Smooth muscle cell of the coronary artery (primary cell): ENCODE measurements at places on chromosomes 7 and 10. TPM values are rescaled to one million over a fixed set of nuclear protein-coding genes. Genes with fewer than 3 reads are reported as not detected.

PTPN20 gene
- total RNA-seq, result 0.47 and 2.8 TPM in 2 replicates

CAMK2B gene
- total RNA-seq, result 0.23 and 0.59 TPM in 2 replicates

MYO3A gene
- not detected in 2 replicates for total RNA-seq

ADIRF gene
- 44.9 and 184 TPM in 2 replicates for total RNA-seq

AKR1B15 gene
- total RNA-seq, result not detected in 2 replicates

GFRA1 gene
- total RNA-seq, result under 0.01 and 0.35 TPM in 2 replicates

WIPF3 gene
- total RNA-seq, result not detected in 2 replicates

CCDC146 gene
- total RNA-seq, result 0.75 and 3.0 TPM in 2 replicates

CYP3A4 gene
- not detected in 2 replicates for total RNA-seq

SPDYE16 gene
- 0.12 and 0.15 TPM in 2 replicates for total RNA-seq
